ENCODE measurements at places on chromosomes 1 and 21. TPM values are rescaled to one million over a fixed set of nuclear protein-coding genes. Genes with fewer than 3 reads are reported as not detected.

DNA sequence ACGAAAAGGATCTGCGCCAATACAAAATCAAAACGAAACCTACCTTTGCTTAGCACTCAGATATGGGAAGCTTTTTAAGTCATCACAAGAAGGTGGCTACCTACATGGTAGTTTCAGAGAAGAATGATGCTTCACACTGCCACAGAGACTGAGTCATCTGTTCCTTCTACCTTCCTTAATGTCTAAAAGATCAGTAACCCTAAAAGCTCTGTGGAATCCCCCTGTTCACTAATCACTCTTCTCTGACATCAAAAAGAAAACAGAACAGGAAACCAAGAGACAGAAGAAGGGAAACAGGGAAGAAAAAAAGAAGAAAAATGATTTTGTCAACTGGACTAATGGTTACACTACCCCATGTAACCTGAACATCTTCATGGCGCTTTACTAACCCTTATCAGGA, 177.2 kb downstream of the SMYD3 start:
- no peak for DNase-seq

GRCh38 chr1:45840704-45841103, 37.3 kb downstream of the MAST2 start:
- DNase-seq, result no peak

DNA sequence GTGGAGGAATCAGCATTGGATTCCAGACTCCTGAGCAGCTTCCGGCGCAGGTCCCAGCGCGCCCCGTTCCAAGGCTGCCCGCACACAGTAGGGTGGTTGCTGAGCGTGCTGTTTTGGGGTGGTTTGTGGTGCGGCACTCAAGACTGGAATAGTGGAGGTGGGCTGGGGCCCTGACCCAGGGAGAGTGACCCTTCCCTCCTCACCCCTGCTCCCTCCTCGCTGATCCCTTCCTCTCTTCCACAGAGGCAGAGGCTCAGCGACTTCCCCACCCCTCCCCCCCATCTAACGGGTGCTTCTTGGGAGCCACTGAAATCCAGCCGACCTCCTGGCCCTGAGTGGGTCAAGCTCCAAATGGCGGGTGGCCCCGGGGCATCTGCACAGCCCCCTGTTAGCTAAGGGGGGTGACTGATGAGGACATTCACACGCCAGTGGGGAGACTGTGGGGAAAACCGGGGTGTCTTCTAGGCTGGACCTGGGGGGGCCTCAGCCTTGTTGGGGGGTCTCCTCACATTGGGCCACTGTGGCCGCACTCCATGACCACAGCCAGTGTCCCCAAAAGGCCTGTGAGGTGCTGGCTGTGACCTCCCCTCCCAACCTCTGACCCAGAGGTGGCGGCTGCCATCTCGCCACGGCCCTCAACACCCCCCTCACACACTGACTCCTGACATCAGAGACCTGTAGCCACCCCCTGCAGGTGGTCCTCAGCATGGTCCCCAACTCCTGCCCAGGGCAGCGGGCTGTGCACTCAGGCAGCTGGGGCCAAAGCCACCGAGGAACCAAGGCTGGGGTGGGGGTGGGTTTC, 3.9 kb upstream of the HES4 start:
- DNase-seq, result no peak

DNA sequence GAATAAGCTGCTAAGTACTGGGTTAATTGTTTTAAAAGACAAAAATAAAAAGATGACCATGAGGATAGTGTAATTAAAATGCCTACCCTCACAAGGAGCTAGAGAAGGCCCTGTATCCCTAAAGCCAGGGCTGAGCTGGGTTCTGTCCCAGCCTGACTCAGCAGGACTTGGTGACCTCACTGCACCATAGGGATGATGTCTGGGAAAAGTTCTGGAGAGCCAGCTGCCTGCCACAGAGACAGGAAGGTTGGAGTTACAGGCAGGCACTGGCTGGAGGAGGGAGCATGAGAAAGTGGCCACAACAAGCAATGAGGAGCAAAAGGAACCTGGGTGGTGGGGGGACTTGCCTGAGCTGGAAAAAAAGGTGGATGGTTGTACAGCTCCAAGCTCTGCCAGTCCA, 5.7 kb upstream of the TNR start:
- DNase-seq, result no peak

- no peak for DNase-seq
These were observed 183.2 kb downstream of the TRABD2B start for GRCh38 chr1:47813970-47814369.

DNA sequence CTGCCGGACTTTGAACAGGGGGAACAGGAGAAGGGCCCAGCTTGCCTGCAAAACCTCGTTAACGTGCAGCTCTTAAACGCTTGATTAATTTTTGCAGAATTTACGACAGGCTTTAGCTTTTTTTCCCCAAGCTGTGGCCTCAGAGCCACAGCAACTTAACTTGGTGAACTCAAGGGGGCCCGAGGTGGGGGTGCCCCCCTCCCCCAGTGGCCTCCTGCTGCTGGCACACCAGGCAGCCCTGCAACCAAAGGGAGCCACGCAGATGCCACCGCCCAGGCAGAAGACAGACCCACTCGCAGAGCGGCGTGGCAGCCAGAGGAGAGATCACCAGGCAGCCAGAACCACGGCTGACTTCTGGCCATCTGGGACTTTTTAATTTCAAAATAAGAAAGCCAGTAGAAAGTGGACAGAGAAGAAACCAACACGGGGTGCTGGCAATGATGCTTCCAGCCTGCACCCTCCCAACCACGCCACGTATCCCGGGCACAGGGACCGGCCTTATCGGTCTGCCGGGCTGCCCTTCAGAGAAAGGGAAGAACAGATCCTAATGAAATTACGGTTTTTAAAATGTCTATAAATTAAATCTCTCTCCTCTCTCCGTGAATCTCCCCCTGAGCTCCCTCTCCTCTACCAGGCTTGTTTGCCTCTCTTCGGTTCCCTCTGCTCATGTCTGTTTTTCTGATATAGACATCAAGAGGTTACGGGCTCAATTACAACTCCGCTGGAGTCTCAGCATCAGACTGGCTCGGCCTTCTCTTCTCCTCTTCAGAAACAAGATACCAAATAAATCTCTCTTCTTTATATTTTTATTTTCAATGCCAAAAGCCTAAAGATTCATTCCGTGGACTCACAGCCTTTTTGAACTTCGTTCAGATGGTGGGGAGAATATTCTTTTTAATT, 6.4 kb downstream of the CASZ1 start:
- no peak for DNase-seq

GRCh38 chr1:46557403-46557802, 6.0 kb upstream of the KNCN start:
- no peak for DNase-seq

DNA sequence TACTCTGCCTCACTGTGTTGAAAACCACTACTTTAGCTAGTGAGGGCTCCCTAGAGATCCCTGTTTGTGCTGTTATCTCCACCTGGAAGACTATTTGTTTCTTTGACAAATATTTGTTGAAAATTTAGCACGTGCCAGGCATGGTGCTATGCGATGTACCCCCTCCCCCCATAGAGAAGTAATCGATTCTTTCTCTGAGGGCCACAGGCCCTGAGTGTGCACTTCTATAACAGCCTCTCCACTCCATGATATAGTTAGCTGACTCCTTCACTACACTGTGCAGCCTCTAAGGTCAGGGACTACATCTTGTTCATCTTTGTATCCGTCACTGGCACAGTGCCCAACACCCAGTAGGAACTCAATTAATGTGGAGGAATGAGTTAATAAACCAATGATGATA, 17.3 kb upstream of the RBM15 start:
- DNase-seq, result no peak

DNA sequence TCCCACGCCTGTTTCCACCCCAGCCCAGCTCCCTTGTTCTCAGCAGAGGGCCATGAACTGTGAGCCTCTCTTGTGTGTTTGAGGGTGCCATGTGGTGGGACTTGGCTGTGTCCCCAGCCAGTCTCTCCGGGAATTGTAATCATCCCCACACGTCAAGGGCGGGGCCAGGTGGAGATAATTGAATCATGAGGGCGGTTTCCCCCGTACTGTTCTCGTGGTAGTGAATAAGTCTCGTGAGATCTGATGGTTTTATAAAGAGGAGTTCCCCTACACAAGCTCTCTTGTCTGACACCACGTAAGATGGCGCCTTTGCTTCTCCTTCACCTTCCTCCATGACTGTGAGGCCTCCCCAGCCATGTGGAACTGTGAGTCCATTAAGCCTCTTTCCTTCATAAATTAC, 57.2 kb upstream of the COL6A2 start:
- DNase-seq, result no peak

DNA sequence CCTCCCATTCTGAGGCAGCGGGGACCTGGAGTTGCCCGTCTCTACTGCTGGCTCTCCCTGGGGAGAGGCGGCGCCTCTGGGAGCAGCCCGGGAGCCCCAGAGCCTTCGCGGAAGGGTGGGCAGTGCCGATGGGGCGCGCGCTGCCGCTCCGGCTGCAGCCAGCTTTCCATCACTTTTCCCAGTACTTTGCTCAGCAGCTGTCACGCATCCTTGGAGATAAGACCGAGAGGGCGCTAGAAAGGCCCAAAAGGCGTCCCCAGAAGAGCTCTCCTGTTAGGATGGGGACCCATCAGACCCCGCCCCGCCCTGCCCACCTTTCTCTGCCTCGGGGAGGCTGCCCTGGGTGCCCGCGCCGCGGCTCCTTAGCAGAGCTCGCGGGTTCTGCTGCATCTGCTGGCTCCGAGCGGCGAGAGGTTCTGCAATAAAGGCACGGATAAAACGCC, 534 bp downstream of the KCNH1 start:
- no peak for DNase-seq

DNA sequence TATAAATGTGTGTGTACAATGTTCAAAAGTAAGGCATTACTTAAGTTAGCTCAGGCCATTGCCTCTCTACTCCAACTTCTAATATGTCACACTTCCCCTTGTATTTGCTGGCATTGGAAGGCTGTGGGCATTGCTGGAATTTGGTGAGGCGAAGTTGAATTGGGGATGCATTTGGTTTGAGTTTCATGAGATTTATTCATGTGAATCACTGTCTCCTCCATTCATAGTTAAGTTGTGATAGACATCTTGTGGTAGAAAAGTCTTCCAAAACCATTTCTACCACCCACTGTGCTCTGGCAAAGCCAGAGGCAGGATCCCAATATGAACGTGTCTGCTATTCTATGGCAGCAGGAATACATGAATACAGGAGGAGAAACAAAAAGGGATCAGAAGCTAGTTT, 397.8 kb upstream of the USP24 start:
- no peak for DNase-seq

DNA sequence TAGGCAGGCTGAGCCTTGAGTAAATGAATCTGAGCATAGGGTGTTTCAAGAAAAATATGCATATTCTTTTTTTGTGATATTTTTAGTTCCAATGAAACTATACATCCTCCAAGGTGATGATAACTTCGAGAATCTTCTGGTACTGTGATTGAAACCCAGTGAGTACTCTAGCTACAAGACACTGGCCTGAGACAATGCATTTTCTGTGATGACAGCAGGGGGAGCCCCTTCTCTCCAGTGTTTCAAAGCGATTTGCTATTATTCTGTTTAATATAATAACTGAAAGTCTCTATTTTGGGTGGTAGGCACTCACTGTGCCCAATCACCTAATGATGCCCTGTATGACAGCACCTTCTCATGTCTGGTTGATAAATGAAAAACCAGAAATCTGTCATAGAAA, 12.1 kb downstream of the IRF2BP2 start:
- DNase-seq, result no peak

DNA sequence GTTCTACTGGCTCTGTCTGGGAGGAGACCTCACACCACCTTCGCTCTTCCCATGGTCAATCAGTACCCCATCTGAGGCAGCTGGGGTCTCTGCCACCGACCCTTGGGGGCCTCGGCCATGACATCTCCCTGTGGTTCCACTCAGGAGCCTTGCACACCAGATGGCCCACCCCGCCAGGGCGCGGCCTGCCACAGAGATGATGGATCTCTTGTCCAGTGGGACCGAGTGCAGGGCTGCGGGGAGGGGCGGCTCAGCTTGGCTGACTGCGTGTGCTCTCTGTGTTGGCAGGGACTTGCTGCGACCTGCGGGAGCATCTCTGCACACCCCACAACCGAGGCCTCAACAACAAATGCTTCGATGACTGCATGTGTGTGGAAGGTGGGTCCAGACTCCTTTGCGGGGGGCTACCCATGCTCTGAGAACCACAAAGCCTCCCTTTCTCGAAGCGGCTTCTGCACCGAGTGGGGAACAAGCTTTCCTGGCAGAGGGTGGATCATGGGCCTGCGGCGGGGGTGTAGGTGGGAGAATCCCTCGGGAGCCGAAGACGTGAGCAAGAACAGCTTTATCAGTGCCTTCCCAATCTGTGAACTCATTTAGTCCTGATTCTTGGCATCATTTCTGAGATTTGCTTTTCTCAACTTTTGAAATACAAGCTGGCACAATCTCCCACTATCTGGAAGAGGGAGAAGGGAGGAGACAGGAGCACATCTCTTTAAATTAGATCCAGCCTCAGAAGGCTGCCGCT, 20.9 kb upstream of the AGTRAP start:
- DNase-seq, result no peak

DNA sequence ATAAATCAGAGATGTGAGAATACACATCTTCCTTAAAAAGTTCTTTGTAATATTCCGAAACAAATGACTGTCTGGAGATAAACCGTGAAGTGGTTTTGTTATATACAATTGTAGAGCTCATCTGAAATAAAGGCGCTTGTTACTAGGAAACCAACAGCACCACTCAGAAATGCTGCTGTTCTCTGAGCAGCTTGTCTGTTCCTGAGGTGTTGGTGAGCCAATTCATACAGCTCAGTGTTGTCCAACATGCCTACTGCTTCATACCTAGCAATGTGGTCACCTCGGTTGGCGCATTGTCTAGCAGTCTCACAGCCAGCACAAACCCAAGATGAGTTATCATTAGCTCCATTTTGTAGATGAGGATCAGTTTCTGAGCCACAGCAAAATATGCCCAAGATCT, 44.4 kb downstream of the GFI1 start:
- no peak for DNase-seq

- DNase-seq, result no peak
These were observed 14.2 kb upstream of the PLEKHA6 start for GRCh38 chr1:204373911-204374310.

DNA sequence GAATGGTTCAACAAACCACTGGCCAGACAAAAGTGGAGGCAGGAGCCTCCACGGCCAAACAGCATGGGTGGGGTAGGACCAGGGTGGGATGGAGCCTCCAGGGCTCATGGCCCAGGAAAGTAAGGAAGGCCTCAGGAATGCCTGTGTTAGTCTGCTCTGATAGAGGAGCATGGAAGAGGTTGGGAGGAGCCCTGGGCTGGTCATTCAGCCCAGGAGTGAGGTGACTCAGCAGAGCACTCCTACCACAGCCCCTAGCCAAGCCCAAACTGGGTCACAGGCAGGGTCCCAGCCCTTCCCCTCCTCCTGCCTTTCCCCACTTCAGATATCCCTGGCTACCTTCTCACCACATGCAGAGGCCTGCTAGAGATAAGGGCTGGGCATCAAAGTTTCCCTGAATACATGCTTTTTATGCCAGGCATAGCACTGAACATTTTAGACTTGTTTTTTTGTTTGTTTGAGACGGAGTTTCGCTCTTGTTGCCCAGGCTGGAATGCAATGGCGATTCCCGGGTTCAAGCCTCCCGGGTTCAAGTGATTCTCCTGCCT, 3.1 kb upstream of the SHISA4 start:
- no peak for DNase-seq

GRCh38 chr1:8182034-8182761, 135.7 kb upstream of the SLC45A1 start:
- peak; percentile 79 for DNase-seq

The CFHR3 gene
- not detected for total RNA-seq

The PROK1 gene
- not detected for total RNA-seq

The ZNF362 gene
- 3.7 TPM for total RNA-seq

The APCS gene
- total RNA-seq, result not detected

The NR1I3 gene
- not detected for total RNA-seq

The RPTN gene
- total RNA-seq, result not detected

The TPTE gene
- not detected for total RNA-seq

The CPLANE2 gene
- total RNA-seq, result 10.3 TPM

The FLG2 gene
- total RNA-seq, result not detected

Data from pulmonary artery endothelial cell (primary cell).